ENCODE measurements at places on chromosomes 13 and 19. TPM values are rescaled to one million over a fixed set of nuclear protein-coding genes. Genes with fewer than 3 reads are reported as not detected.
A peak's percentile ranks its signal among the peaks of the same experiment; 100 is the strongest.

- DNase-seq = peak; percentile 34
- no peak overlapping the region for H3K4me3 ChIP-seq
- no peaks in the 10 kb centered on the region for H3K36me3 ChIP-seq
- no peak overlapping the region for H3K27ac ChIP-seq
- no peaks in the 10 kb centered on the region for H3K4me1 ChIP-seq
Observed at GRCh38 chr13:48110931-48111721, 16.2 kb upstream of the MED4 start.

- no peak for DNase-seq
- H3K36me3 ChIP-seq = no peaks in the 10 kb centered on the region
- no peaks in the 10 kb centered on the region for H3K27me3 ChIP-seq
- no peaks in the 10 kb centered on the region for H3K4me1 ChIP-seq
- H3K27ac ChIP-seq = no peak overlapping the region
Observed at GRCh38 chr13:98997738-98998641, 20.1 kb upstream of the DOCK9 start.

GRCh38 chr19:48249502-48250014, 6.2 kb downstream of the CARD8 start:
- no peaks in the 10 kb centered on the region for H3K4me1 ChIP-seq
- peaks cover 11% of the 10 kb centered on the region for H3K36me3 ChIP-seq
- no peak overlapping the region for H3K4me3 ChIP-seq
- H3K27ac ChIP-seq = no peak overlapping the region
- H3K27me3 ChIP-seq = no peaks in the 10 kb centered on the region
- no peak for DNase-seq

DNA sequence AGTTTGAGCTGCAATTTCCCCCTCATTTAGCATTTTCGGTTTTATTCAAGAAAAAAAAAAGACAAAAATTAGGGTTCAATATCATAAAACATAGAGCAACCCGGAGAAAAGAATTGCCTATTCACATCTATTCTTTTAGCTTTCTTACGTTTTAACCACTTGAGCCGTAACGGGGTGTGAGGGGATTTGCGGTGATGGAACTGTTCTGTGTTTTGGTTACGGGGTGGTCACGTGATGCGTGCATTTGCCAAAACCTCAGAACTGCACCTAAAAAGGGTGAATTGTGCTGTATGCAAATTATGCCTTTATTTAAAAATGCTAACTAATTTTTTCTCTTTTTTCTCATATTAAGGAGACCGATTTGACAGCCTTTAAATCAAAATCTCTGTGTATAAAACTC, 22.1 kb downstream of the CLEC11A start:
- H3K27ac ChIP-seq = no peak overlapping the region
- H3K27me3 ChIP-seq = peaks cover 4% of the 10 kb centered on the region
- no peaks in the 10 kb centered on the region for H3K36me3 ChIP-seq
- DNase-seq = no peak

- H3K27me3 ChIP-seq = no peaks in the 10 kb centered on the region
- no peak overlapping the region for H3K4me3 ChIP-seq
- no peaks in the 10 kb centered on the region for H3K4me1 ChIP-seq
- no peak for DNase-seq
Observed at GRCh38 chr13:29791997-29792780, 58.2 kb downstream of the UBL3 start.

DNA sequence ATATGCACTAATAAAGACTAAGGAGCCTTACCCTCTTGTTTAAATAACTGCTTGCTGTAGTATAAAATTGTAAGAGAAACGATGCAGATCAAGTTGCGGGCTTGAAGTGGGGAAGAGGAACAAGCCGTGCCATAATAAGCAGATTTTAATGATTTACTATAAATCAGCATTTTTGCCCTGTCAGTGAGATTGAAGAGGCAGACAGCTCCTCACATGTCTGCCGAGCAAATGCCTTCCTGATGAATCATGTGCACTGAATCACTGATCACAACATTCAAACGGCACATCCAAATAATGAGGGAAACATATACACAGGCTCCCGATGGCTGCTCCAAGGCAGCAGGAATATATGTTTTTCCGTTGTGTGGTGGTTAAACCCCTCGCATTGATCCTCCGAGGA, 282.9 kb downstream of the TSHZ3 start:
- no peaks in the 10 kb centered on the region for H3K27me3 ChIP-seq

DNA sequence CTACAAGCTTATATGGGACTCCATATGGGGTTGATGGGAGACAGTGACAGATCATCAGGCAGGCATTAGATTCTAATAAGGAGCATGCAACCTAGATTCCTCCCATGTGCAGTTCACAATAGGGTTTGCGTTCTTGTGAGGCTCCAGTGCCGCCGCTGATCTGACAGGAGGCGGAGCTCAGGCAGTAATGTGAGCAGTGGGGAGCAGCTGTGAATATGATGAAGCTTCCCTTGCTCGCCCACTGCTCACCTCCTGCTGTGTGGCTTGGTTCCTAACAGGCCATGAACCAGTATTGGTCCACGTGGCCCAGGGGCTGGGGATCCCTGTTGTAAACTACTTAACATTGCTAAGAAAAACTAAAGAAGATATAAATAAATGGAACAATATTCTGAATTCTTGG, 378.4 kb downstream of the KCNRG start:
- H3K27me3 ChIP-seq = no peaks in the 10 kb centered on the region
- no peak for DNase-seq
- H3K36me3 ChIP-seq = no peaks in the 10 kb centered on the region
- H3K27ac ChIP-seq = no peak overlapping the region
- H3K4me3 ChIP-seq = no peak overlapping the region
- peaks cover 2% of the 10 kb centered on the region for H3K4me1 ChIP-seq

DNA sequence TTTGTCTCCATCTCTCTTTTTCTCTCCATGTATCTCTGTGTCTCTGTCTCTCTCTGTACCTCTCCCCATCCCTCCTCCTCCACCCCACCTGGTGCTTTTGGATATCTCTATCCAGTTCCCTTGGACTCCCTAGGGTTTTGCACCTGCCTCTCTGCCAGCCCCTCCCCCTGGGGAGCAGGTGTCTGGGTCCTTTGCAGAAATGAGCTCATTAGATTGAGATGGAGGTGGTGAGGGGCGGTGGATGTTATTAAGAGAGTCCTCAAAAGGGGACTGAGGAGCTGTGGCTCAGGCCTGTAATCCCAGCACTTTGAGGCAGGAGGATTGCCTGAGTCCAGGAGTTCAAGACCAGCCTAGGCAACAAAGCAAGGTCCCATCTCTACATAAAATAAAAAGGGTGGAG, 2.1 kb downstream of the KCNN4 start:
- no peak overlapping the region for H3K27ac ChIP-seq
- H3K4me3 ChIP-seq = no peak overlapping the region
- H3K4me1 ChIP-seq = peaks cover 34% of the 10 kb centered on the region
- no peak for DNase-seq

DNA sequence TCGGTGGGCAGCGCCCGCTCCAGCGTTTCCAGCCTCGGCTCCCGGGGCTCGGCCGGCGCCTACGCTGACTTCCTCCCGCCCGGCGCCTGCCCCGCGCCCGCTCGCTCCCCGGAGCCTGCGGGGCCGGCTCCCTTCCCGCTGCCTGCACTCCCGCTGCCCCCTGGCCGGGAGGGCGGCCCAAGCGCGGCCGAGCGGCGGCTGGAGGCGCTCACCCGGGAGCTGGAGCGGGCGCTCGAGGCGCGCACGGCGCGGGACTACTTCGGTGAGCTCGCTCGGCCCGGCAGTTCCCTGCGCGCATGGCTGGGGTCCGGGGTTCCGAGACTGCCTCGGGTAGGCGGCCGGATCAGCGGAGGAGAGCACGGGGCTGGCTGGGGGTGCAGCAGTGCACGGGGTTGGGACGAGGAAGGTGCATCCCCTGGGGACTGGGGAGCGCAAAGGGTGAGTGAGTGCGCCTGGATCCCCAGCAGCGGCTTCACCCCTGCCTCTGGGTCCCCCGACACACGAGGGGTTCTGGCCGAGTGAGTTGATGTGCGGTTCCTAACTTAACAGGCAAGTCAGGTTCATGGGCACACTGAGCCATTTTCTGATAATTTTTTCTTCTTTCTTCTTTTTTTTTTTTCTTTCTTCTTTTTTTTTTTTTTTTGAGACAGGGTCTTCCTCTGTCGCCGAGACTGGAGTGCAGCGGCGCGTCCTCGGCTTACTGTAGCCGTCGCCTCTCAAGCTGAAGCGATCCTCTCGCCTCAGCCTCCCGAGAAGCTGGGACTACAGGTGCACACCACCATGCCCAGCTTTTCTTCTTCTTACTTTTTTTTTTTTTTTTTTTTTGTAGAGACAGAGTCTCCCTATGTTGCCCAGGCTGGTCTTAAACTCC, 1.1 kb downstream of the WTIP start:
- no peak for DNase-seq
- H3K27me3 ChIP-seq = peaks cover 33% of the 10 kb centered on the region
- H3K4me3 ChIP-seq = peak overlapping the region; percentile 30
- H3K27ac ChIP-seq = no peak overlapping the region
- H3K4me1 ChIP-seq = peaks cover 3% of the 10 kb centered on the region

- H3K27ac ChIP-seq = no peak overlapping the region
- DNase-seq = no peak
- H3K4me3 ChIP-seq = no peak overlapping the region
- H3K4me1 ChIP-seq = no peaks in the 10 kb centered on the region
- no peaks in the 10 kb centered on the region for H3K27me3 ChIP-seq
- H3K36me3 ChIP-seq = no peaks in the 10 kb centered on the region
Observed at GRCh38 chr13:60957816-60958215, 457.8 kb downstream of the PCDH20 start.

GRCh38 chr19:40721936-40722661, 5.2 kb downstream of the ITPKC start:
- peaks cover 46% of the 10 kb centered on the region for H3K36me3 ChIP-seq
- peaks cover 8% of the 10 kb centered on the region for H3K4me1 ChIP-seq
- DNase-seq = no peak
- H3K27me3 ChIP-seq = no peaks in the 10 kb centered on the region
- no peak overlapping the region for H3K4me3 ChIP-seq

DNA sequence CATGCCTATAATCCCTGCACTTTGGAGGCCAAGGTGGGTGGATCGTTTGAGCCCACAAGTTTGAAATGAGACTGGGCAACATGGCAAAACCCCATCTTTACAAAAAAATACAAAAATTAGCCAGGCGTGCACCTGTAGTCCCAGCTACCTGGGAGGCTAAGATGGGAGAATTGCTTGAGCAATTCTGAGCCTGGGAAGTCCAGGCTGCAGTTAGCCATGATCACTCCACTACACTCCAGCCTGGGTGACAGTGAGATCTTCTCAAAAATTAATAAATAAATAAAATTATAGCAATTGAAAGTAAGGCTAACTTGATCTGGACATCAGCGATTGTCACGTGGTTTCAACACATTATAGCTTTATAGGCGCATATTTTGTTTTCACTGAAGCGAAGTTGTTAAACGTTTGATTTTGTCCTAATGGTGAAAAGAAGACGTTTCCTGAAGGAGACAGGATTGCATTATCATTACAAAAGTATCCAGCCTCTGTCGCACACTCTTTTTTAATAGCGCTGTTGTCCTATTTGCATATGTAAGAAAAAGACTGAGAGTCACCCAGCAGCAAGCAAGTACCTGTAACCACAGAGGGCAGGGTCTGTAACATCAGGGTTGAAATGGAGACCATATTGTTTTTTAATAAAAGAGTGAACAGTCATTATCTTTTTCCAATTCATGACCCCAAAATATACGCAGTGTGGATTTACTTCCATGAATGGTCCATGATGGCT, 335.7 kb downstream of the DCT start:
- peaks cover 8% of the 10 kb centered on the region for H3K4me1 ChIP-seq
- no peak overlapping the region for H3K4me3 ChIP-seq
- H3K36me3 ChIP-seq = no peaks in the 10 kb centered on the region
- H3K27ac ChIP-seq = no peak overlapping the region
- DNase-seq = no peak
- no peaks in the 10 kb centered on the region for H3K27me3 ChIP-seq

DNA sequence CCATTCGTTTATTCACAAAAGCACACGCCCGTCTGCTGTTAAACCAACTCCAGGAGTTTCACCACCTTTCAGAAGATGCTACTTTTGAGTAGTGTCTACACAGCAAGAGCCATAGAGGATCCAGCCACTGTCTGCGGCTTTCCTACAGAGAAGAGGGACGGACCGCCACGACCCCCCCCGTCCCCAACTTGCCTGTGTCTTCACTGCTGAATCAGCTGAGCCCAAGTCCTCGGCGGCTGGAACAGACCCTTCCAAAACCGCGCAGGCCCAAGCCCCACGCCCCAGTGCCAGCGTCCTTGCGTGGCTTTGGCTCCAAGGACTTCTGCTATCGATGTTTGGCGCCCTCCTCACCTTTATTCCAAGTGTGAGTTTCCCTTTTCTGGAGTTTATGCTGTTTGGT, 65.1 kb downstream of the SPACA7 start:
- H3K4me3 ChIP-seq = no peak overlapping the region
- no peak for DNase-seq
- peaks cover 29% of the 10 kb centered on the region for H3K27me3 ChIP-seq
- H3K36me3 ChIP-seq = no peaks in the 10 kb centered on the region
- H3K4me1 ChIP-seq = no peaks in the 10 kb centered on the region

DNA sequence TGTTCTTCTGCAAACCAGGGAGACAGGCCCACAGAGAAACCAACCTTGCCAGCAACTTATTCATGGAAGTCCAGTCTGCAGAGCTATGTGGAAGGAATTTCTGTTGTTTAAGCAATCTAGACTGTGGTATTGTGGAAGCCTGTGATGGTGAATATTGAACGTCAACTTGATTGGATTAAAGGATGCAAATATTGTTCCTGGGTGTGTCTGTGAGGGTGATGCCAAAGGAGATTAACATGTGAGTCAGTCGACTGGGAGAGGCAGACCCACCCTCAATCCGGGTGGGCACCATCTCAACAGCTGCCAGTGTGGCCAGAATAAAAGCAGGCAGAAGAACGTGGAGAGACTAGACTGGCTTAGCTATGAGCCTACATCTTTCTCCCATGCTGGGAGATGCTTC, 606.0 kb downstream of the EFNB2 start:
- no peaks in the 10 kb centered on the region for H3K27me3 ChIP-seq
- no peak overlapping the region for H3K4me3 ChIP-seq
- H3K36me3 ChIP-seq = no peaks in the 10 kb centered on the region
- H3K4me1 ChIP-seq = no peaks in the 10 kb centered on the region
- H3K27ac ChIP-seq = no peak overlapping the region
- no peak for DNase-seq

DNA sequence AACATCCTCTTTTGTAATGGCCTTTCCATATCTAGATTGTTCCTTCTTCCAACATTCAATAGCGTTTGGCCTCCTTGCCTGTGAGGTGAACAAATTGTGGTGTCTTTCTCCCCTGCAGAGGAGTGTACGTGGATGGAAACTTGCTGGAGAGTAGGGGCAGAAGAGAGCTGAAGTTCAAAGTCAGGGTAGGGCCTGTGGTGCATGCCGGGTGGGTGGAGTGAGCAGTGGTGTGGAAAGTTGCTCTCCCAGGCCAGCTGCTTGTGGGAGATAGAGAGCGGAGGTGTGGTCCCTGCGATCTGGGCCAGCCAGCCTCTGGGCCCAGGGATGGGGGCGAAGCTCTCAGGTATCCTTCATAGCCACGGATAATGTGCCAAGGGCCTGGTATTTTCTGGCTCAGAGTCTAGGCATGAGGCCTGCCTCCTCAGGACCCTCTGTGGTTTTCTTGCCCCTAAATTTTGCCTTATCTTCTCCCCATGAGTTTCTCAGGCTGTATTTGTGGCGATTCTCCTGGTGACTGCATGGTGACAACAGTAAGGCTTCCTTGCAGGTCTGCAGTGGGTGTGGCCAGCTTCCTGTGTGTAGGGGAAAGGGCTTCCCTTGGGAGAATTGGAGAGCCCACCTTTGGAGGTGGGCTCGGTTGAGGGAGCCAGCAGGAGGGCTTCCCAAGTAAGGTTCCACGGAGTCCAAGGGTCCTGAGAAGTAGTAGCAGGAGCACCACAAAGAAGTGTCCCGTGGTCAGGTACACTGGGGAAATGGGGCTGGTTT, 6.7 kb downstream of the RGCC start:
- no peak overlapping the region for H3K4me3 ChIP-seq
- H3K36me3 ChIP-seq = no peaks in the 10 kb centered on the region
- H3K27ac ChIP-seq = no peak overlapping the region
- DNase-seq = no peak

The ZNF506 gene
- 27.1 TPM for polyA plus RNA-seq

The USHBP1 gene
- 3.1 TPM for polyA plus RNA-seq

The RASL11A gene
- 9.0 TPM for polyA plus RNA-seq

The SLC17A7 gene
- 0.19 TPM for polyA plus RNA-seq

The POU2F2 gene
- 2.7 TPM for polyA plus RNA-seq

The OR10H1 gene
- polyA plus RNA-seq = not detected

Data from large intestine (tissue), 12 donors.